A673 (cell line): ENCODE measurements at places on chromosomes 6 and 20.
A peak's percentile ranks its signal among the peaks of the same experiment; 100 is the strongest.

GRCh38 chr6:12595161-12595811, 121.3 kb upstream of the PHACTR1 start:
- no peak for DNase-seq

GRCh38 chr6:36777801-36778200, 61.4 kb downstream of the CPNE5 start:
- no peak for DNase-seq

- DNase-seq, result peak; percentile 16
Observed at GRCh38 chr6:169287675-169288074, 34.0 kb upstream of the THBS2 start.

DNA sequence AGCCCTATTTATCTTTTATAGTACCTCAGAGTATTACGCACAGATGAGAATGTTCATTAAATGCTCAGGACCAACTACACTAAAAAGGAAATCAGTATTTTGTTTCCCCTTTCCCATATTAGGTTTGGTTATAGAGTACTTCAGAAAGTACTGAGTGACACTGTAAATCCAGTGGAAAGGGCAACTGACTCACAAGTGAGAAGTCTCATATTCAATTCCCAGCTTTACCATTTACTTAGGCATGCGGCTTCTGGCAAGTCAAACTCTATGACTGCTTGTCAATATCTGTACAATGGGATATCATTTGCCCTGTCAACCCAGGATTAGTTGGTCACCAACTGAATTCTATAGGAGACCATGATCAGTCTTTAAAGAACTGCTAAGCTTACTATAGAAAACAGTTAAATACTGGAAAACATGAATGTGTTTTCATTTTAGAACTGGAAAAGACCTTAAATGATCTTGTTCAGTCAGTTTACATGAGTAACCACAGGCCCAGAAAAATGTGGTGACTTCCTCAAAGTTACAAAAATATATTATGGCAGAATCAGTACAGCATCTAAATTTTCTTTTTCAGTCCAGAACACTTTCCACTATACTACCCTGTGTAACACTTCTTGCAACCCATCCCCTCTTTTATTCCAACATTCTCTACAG, 3.6 kb downstream of the MAP3K7 start:
- no peak for DNase-seq

- DNase-seq, result peak; percentile 33
Observed at GRCh38 chr20:38658879-38659596, 57.4 kb downstream of the ARHGAP40 start.

GRCh38 chr6:44569931-44570385, 182.5 kb downstream of the CDC5L start:
- DNase-seq, result no peak

DNA sequence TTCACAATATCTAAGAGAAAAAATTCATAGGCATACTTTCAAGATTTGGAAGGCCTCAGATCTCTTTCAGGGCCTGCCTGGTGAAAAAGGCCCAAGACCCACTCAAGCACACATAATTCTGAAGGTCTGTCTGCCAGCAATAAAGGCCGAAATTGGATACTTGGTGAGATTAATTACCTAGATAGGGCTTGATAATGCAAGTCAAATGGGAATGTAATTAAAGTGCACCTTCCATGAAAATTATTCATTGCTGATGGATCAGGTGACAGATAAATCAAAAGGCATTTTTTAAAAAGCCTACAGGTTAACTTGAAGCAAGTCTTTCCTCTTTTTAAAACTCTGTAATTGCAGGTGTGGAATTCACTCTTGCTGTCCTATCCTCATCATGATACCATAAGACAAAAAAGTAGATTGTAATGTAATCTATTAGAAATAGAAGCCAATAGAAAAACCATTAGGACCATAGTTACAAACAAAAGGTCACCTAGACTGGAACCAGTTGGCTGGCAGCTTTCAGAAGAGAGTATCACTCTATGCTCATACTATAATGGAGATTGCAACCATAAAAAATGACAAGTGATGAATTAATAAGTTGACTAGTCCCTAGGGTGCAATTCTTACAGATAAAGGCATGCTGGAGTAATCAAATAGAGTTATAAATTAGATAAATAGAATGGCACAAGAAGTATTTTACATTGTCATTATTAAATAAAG, 77.3 kb downstream of the EPHA7 start:
- DNase-seq, result no peak

GRCh38 chr20:48938670-48939069, 17.2 kb downstream of the ARFGEF2 start:
- DNase-seq, result no peak

GRCh38 chr20:2840967-2841531, 504 bp downstream of the VPS16 start:
- DNase-seq, result peak; percentile 46

DNA sequence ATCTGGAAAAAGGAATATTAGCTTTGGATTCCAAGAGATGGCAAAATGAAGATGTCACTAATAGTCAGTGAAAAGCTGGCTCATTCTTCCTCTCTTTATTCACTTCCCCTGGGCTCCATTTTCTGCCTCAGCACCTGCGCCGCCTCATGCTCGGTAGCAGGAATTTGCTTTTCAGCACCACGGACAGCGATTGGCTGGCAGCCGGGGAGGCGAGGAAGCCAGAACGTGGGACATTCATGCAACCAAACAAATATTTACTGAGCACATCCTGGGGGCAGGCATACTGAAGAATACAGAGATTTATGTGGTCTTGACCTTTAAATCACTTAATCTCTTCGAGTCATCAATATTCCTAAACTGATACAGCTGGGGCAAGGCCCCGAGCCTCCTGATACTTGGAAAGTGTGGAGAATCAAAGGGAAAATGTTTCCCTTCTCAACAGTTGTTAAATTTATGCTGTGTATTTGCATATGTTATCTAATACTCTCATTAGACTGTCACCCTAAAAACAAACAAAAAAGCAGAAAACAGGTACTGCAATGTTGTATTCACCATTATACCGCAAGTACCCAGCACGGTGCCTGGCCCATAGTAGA, 12.1 kb upstream of the PDYN start:
- DNase-seq, result peak; percentile 76

GRCh38 chr6:83884523-83884922, 25.0 kb downstream of the CYB5R4 start:
- peak; percentile 80 for DNase-seq

DNA sequence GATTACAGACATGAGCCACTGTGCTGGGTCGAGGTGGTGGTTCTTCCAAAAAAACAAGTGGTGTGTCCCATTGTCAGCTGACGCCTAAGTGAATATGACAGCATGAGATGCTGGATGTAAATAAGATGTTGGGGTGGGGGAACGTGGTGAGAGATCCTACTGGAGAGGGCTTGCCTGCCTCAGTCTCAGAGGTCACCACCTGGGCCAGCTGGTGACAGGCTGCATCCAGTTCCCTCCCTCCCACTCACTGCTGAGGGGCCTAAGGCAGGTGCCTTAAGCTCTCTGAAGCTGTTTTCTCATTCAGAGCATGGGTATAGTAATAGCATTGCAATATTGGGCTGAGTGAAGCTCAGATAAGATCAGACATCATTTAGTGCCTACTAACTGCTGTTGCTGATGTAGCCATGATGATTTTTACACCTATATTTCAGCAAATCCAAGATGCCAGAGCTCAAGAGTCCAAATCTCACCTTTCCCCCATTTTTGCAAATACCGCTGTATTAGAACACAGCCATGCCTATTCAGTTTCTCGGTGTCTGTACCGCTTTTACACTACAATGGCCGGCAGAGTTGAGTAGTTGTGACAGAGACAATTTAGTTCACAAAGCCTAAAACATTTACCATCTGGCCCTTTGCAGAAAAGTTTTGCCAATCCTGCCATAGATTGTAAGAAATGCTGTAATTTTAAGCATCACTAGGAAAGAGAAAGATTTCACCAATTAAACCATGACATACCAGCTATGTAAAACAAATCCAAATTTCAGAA, 171.3 kb downstream of the ANKRD60 start:
- no peak for DNase-seq

DNA sequence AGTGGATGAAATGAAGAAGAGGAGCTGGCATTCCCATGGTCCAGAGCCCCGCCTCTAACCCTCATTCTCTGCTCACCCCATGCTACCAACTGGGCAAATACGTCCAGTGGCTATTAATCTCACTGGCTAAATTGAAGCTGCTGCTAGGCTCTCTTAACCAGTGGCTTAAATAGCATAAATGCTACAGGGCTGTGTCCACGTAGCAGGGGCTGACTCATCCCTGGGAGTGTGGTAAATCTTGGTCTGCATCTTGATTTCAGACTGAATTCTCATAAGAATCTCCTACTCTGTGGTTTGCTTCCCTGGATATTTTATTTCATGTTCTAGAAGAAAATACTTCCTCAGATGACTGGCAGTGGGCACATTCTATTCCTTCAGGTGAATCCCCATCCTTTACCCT, 193.1 kb upstream of the ARG1 start:
- no peak for DNase-seq

DNA sequence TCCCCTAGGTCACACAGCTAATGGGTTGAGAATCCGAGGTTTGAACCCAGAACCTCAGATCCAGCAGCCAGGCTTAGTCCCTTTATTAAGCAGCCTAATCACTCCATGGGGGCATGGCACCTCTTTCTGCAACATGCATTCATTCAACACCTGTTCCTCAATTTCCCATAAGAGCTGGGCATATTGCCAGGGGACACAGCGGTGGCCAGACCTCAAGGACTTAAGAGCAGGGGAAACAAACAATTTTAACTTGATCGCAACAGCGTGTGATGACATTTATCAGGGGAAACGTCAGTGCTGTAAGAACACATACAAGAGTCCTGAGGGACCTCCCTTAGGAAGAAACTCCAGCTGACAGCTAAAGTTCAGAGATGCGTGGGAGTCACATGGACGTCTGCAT, 267.4 kb upstream of the CDH4 start:
- no peak for DNase-seq

DNA sequence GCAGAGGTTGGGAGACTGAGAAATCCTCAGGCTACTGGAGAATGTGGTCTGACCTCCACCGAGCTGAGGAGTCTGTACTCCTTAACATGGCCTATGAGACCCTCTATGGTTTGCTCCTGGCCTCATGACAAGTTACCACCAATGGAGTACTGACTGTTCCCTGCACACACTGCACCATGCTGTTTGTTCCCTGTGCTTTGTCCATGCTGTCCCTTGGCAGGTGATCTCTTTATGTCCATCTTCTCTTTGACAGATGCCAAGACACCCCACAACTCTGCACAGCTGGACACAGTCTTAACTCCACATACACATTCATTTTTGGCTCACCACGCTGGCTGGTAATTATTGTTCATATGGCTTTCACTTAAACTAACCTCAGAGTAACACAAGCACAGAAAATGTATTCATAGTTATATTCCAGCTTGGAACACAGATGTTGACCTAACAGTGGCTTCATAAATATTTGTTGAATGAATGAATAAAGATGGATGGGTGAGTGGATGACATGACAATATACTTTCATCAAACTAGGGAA, 258.0 kb downstream of the ATXN1 start:
- no peak for DNase-seq
